IPS DF 6.9 (cell line): ENCODE measurements at places on chromosomes 11 and 22.

DNA sequence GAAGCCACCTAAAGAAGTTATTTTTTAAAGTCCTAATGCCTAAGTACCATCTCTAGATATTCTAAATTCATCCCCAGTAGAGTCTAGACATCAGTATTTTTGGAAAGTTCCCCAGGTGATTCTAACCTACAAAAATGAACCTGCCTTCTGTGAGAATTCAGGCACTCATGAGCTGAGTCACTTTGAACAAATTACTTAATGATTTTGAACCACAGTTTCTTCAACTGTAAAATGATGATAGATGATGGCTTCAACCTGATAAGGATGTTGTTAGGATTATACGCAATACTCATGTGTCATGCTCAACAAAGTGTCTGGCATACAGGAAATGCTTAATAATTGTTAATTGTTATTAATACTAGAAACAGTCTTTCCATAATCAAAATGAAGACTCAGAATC lies 82.8 kb upstream of the OR5AK2 start:
- no peak for DNase-seq

DNA sequence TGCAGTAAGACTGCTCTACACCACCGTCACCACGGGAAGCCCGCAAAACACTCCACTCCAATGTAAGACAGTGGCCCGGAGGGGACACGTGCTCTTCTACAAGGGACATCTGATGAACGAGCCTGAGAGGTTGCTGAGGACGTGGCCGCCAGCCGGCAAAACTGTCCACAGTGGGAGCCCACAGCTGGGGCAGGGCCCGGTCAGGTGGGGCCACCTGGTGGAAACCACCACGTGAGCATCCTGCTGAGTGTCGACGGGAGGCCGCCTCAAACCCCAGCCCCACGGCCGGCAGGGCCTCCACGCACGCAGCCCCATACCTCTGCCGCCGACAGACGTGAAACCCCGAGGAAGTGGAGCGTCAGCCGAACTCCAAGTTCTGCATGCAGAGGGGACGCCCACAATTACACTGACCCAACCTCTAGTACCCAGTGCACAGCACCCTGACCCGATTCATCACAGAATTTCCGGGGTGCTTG lies 42.6 kb downstream of the BRD1 start:
- no peak for DNase-seq

- DNase-seq, result no peak
Observed at GRCh38 chr11:6438979-6439571, 1.7 kb downstream of the HPX start.

- DNase-seq, result no peak
Observed at GRCh38 chr11:37451903-37452302, 853.9 kb upstream of the RAG2 start.

DNA sequence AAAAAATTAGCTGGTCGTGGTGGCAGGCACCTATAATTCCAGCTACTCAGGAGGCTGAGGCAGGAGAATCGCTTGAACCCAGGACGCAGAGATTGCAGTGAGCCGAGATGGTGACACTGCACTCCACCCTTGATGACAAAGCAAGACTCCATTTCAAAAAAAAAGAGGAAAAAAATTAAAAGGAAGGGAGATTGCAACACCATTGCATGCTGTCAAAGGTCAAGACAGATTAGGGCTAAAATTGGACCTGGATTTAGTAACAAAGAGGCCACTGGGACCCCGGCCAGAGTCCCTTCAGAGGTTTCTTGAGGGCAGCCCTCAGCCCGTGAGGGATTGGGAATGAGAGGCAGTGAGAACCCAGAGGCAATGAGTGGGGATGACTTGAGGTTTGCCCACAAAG lies 8.2 kb upstream of the MAFF start:
- no peak for DNase-seq

- peak; percentile 72 for DNase-seq
Observed at GRCh38 chr22:19962246-19962908, 20.8 kb upstream of the TXNRD2 start.

DNA sequence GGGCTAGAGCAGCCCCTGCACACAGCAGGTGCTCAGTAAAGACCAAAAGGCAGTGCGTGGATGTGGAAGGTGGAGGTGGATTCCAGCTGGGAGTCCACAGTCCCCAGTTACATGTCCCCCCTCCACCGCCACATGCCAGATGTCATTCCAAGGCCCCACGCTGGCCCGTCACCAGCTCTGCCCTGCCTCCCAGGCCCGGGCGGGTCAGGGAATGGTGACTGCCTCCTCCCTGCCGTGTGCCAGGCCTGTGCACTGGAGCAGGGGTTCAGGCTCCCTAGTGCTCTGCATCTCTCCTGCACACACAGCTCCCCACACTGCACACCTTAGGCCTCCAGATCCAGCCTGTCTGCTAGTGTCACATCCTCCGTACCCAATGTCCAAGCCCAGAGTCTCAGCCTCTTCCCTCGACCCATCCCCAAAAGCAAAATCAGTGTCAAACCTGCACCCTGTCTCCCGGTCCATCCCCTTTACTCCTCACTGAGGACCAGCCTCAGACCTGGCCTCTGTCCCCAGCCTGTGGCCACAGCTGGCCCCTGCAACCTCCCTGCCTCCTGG lies 40.2 kb upstream of the PRODH start:
- DNase-seq, result no peak

DNA sequence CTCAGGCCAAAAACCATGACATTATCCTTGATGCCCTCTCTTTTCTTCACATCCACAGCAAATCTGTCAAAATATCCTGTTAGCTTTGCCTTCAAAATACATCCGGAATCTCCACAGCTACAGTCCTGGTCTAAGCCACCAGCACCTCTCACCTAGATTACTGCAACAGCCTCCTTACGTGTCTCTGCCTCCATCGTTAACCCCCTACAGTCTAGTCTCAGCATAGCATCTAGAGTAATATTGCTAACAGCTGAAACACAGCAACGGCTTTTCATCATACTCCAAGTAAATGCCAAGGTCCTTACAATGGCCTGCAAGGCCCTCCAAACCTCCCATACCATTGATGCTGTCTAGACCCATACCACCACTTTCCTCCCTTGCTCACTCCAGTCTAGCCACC lies 4.4 kb downstream of the TSG101 start:
- no peak for DNase-seq

GRCh38 chr11:70205049-70205725 lies 2.1 kb downstream of the FADD start:
- DNase-seq, result no peak

GRCh38 chr11:94560834-94561233 lies 6.3 kb upstream of the PIWIL4 start:
- no peak for DNase-seq
